GM12878 (cell line): ENCODE measurements at places on chromosomes 1 and 21.

GRCh38 chr1:103333141-103333540 lies 192.4 kb upstream of the RNPC3 start:
- no peak for DNase-seq

DNA sequence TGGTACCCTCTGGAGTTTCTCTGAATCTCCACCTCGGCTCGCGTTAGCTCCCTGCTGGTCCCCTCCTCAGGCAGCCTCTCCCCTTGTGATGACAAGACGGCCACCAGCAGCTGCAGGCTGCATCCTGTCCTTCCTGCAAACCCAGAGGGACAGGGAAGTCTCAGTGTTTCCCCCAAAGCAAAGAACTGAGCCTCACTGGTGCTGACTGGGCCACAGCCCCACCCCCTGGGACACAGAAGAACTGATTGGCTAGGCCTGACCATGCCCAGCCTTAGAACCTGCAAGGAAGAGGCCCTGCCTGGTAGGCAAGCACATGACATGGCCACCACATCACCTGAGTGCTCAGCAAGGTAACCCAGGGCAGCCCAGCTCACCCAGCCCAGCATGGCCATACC lies 34.6 kb downstream of the TMEM51 start:
- no peak for DNase-seq

DNA sequence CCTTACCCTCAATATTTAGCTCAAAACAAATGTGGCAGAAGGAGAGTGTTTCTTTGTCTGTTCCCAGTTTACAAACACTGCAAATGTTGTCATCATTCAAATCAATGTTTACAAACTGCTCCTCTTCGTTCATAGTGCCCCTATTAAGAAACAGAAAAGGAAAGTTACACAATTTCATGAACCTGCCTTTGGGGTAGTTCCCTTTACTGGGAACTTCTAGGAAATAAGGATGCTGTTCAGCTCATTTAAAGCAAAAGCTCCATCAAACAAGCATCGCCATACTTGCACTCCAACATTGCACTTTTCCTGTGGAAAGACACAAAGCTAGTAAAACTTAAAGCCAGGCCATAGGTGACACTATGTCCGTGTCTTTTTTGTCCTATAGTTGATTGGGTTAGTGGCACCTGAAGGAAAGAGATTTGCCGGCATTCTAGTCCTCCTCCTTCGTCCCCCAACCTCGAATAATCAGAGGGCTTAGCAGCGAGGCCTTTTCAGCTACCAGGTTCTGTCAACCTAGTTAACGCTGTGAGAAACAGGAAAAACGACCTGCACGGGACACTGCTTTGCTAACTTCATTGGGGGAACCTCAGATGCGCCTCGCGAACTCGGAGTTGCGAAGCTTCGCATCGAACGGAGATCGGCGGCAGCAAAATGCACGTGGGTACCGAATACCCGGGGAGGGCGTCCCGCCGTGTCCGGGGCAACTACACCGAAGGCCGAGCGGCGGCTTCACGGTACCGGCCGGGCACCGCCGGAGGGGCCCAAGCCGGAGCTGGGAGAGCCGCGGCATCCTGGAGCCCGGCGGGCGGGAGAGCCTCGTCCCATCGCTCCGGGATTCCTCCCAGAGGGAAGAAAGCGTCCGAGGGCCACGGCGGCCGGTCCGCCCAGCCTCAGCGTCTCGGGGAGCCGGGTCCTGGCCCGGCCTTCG lies 706 bp downstream of the C21orf91 start:
- DNase-seq = no peak

DNA sequence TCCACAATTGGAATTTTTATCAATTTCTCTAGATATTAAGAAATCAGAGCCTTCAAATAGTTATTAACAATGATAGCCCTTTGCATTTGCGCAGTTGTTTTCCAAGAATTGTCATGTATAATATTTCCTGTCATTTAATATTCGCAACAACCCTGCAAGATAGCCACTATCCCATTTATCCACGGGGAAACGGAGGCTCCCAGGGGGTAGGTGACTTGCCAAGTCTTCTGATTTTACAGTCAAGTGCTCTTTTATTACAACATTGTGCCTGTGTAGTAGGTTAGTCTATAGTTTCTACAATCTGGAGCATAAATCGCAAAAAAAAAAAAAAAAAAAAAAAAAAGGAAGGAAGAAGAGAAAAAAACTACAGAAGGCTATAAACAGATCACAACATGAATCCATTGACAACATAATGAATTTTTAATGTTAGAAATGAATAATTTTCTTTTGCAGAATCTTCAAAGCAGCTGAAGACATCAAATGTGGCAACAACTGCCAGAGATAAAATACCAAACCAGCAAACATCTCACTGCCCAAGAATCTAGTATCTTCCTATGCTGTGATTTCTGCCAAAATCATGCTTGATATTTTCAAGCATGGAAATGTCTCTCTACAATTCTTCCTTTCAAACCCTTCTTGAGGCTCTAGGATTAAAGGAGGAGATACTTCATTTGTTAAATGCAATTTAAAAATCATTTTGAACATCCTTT lies 125.5 kb downstream of the PTPN14 start:
- no peak for DNase-seq

DNA sequence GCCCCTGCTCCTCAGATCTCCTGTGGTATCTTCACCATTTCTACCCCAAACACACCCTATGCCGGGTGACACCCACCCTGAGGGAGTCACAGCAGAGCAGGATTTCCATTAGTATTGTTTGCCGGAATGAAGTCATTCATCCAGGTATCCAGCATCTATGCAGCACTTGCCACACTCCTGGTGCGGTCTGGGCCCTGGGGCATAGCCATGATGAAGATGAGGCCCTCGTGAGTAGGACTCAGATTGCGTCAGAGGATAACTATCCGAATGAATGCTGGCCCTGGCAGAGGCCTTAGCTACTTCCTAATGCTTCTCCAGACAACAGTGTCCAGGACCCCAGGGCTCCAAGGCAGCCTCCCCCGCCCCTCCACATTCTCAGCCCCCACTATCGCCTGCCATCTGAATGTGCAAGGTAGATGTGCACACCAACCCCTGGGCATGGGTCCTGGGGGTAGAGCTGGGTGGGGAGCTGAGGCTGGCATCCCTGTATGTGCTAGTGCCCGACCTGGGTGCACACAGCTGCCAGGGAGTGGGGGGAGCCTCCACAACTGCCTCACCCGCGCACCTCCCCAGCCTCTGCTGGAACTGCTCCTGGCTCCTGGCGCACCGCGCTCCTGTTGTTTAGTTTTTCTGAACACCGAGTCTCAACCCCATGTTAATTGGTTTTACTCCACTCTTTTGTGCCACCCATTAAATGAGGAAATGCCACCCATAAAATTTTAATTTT lies 25.5 kb upstream of the ZC3H12A start:
- no peak for DNase-seq
